ENCODE measurements at places on chromosomes 4 and X.

GRCh38 chrX:51395810-51396728 lies 63.4 kb downstream of the NUDT10 start:
- no peak for DNase-seq

DNA sequence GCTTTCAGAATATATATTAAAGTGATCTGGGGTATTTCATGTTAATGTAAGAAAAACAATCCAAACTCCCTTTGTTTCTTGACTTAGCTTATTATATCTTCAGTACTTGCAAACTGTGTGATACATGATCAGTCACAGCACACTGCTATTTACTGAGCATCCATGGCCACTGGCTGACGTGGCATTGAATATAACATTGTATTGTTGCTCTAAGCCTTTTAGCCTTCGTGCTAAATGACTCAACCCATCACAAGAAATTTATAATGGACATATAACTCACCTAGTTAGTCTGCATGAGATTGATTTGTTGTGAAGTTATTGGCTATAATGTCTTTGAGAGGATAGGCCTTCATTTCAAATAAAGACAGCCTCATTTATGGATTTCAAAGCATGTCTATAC lies 642.6 kb downstream of the IL1RAPL1 start:
- DNase-seq: peak; percentile 21

DNA sequence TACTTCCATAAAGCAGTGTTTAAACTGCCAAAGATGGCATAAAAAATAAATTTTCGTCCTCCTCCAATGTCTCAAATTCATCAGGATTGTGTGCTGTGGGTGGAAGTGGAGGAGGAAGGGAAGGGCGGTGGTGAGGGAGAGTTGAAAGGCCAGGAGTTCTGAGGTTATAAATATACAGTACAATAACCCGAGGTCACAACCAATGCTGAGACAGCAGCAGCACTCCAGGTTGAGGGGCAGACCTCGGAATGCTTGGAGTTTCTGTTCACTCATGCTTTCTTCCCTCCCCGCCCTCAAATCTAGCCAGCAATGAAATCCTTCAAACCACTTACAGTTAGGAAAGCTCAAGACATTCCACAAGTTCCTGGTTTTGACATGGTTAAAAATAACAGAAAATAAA lies 134.0 kb upstream of the SMAD1 start:
- no peak for DNase-seq

DNA sequence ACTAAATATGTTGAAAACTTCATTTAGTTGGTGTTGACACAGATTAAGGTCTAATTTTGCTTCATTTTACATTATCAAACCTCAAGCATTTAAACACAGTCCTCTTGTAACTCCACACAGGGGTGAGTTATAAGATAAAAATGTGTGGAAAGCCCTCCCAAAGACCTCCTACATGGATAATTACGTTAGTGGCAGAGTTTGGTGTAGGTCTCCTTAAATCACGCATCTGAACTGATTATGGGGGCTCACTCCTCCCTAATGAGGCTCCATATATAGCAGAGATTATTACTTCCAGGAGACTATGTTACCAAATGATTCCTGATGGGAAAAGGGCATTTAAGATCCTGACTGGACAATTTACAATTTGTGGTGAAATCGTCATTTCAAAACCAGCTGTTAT lies 32.2 kb upstream of the VCX3B start:
- no peak for DNase-seq

DNA sequence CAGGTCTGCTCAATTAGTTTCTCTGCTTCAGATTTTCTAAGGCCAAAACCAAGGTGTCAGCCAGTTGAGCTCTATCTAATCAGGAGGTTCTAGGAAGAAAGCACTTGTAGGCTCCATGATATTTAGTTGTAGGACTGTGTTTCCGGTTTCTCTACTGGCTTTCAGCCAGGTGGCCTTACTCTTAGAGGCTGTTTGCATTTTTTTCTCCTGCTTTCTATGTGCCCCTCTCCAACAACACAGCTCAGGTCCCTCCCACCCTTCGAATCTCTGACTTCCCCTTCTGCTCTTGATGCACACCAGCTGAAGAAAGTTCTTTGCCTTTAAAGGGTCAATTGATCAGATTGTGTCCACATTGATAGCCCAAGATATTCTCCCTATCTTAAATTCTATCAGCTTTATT lies 245.2 kb downstream of the RAB28 start:
- no peak for DNase-seq

GRCh38 chrX:12843061-12843667 lies 23.7 kb upstream of the TLR7 start:
- DNase-seq: no peak

DNA sequence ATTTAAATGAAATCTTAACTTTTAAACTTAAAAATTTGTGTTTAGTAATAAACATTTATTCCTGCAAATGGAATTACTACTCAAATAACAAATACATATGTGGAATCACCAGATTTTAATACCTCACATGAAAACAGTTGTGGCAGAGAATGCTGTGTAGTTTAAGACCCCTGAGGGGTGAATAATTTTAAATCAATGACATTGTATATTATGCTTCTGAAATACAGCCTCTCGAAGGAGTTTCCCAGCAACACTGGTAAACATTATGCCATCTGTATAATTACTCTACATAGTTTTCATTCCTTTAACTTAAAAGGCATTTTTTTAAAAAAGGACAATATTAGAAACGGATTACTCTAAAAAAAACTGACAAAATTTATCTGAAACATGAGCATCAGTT lies 2313.3 kb downstream of the ARAP2 start:
- DNase-seq: no peak

- DNase-seq: no peak
These were observed 126.8 kb upstream of the MAMLD1 start for GRCh38 chrX:150236327-150236726.

DNA sequence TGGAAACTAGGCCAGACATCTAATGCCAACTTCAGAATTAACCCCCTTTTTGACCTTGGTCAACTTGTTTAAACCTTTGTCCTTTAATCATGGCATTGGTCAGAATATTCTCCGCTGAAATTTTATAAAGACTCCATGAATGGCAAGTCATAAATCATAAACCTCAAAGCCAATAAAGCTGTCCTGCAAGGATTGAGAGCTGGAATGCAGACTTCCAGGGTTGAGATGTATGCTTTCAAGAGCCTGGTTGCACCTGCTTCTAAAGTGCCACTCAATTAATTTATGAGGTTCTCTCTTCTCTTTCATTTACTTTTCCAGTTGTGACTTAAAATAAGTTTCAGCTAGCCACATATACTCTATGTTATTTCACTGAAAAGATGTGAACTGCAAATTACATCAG lies 136.2 kb upstream of the HCCS start:
- no peak for DNase-seq

DNA sequence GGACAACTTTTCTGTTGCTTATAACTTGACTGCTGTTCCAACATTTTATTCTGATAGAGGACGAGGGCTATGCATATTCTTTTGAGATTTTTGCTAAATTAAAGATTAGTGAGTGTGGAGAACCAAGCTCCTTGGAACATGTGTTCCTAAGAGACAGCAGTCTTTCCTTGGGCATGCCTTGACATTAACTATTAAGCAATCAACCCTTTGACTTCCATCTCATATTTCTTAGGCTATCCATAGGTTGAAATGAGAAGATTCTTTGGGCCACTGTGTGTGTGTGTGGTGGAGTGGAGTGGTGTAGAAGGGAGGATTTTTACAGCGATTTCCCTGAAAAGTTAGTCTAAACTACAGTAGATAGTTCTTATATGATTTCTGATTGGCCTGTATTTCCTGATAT lies 127.4 kb upstream of the POF1B start:
- DNase-seq: no peak

- no peak for DNase-seq
These were observed 192.3 kb upstream of the ANKRD50 start for GRCh38 chr4:124904723-124905388.

DNA sequence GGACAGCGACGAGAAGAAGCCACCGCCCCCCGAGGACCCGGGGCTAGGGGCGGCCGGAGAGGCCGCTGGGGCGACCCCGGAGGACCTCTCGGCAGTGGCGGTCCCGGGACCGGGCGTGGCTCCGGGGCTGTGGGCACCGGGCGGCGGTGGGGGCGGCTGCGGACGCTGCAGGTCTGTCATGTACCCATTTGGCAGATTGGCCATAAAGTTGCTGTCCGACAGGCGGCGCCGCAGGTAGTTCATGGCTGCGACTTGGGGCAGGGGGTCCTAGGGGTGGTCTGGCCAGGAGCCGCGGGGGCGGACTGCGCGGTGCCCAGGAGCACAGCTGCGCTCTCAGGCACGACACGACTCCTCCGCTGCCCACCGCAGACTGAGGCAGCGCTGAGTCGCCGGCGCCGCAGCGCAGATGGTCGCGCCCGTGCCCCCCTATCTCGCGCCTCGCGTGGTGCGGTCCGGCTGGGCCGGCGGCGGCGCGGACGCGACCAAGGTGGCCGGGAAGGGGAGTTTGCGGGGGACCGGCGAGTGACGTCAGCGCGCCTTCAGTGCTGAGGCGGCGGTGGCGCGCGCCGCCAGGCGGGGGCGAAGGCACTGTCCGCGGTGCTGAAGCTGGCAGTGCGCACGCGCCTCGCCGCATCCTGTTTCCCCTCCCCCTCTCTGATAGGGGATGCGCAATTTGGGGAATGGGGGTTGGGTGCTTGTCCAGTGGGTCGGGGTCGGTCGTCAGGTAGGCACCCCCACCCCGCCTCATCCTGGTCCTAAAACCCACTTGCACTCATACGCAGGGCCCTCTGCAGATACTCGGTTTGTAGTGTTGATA lies at the start of gene SYN1:
SYN1 (minus strand) TSS at position 372 of the 817 bp plus-strand sequence; CDS start at position 243, 129 bp downstream.
- DNase-seq: peak; percentile 71

DNA sequence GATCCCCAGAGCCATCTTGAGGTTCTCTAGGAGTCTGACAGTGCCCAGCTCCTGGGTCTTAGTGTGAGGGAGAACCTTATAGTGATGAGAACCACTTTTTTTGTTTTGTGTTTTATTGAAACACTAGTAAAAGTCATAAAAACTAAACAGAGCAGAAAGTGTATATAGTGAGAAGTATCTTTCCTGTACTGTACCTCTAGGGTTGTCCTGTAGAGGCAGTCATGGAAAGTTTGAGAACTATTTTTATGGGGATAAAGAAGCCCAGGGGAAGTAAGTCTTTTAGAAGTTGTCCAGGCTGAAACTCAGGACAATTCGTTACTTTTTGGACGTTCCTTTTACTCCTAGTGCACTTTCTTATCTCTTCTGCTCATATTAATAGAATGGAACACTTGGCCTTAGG lies 40.9 kb downstream of the ADH5 start:
- no peak for DNase-seq

- DNase-seq: no peak
These were observed 175.6 kb upstream of the ARX start for GRCh38 chrX:25191403-25191802.

- DNase-seq: no peak
These were observed at the start of gene S100G for GRCh38 chrX:16649858-16650257. Gene S100G, plus strand, starts transcription at chrX:16650158. Its CDS starts 849 bp downstream, at chrX:16651007.

- no peak for DNase-seq
These were observed 59.5 kb downstream of the NSG1 start for GRCh38 chr4:4446434-4446833.

GRCh38 chr4:121344098-121344497 lies 36.7 kb downstream of the QRFPR start:
- DNase-seq: no peak

DNA sequence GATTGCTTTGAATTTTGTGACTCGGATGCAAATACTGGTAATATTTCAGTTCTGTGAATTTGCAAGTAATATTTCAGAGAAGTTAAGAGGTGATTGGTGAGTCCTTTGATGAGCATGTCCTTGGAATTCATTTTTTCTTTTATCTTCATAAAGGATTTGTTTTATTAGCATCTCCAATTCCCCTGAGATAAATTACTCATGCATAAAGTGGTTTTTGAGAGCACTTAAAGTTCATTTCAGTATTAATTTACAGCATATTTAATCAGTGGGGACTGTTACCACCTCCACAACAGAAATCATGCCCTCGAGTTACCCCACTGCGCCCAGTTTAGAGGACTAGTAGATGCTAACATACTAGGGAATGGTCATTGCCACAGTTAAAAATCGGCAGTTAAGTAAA lies 65.0 kb downstream of the ZFX start:
- DNase-seq: no peak

GRCh38 chr4:4430492-4431195 lies 43.7 kb downstream of the NSG1 start:
- DNase-seq: peak; percentile 13

DNA sequence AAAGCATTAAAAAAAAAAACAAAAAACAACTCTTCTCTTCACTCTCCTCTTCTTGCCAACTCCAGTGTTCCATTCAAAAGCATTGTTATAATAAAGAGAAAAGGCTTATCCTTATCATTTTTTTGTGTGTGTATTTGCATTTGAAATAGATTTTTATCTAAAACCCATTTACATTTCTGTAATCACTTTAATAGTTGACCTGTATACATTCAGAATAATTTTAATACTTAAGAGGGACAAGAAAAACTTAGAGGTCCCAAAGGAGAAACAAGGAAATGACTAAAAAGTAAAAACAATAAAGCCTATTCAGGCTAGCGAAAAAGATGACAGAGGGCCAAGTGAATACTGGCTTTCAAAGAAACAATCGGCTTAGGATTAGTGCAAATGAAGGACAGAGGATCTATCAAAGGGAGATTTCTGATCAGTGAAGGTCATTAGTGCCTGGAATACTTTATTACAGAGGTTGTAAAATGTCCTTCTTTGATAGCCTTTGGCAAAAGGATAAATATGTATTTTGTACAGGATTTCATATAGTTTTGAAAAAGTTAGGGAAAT lies 808.3 kb downstream of the RPA4 start:
- DNase-seq: no peak

GRCh38 chr4:188041721-188042120 lies 46.1 kb downstream of the ZFP42 start:
- no peak for DNase-seq

DNA sequence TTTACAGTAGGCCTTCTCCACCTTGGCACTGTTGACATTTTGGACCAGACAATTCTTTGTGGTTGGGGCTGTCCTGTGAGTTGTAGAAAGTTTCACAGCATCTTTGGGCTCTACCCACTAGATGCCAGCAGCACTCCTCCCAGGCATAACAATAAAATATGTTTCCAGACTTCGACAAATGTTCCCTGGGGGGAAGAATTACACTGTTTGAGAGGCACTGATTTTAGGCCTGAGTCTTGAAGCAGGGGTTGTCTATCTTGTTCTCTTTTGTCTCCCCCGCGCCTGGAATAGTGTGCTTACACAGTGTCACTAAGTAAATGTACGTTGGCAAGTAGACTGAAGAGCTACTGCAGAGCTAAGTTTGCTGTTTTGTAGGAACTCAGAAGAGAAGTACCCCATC lies 254.4 kb upstream of the BOD1L1 start:
- DNase-seq: no peak

DNA sequence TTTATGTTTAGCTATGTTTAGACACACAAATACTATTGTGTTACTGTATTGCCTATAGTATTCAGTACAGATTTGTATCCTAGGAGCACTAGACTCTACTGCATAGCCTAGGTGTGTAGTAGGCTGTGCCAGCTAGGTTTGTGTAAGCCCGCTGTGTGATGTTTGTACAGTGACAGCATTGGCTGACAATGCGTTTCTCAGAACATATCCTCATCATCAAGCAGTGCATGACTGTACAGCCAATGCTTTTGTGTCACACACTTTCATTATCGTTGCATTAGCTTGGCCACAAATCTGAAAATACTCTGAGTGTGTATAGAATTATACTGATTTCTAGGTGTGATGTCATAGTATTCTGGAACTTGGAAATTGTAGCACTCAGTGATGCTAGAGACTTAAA lies 63.4 kb downstream of the CLDN34 start:
- DNase-seq: no peak

All from NCI-H460 (cell line).